Stimulated activated CD4-positive, alpha-beta T cell treated with anti-CD3 and anti-CD28 coated beads, Interleukin-4, amount 100 ng/mL, for 24 hours (primary cell): ENCODE measurements at places on chromosomes 7 and 10.

DNA sequence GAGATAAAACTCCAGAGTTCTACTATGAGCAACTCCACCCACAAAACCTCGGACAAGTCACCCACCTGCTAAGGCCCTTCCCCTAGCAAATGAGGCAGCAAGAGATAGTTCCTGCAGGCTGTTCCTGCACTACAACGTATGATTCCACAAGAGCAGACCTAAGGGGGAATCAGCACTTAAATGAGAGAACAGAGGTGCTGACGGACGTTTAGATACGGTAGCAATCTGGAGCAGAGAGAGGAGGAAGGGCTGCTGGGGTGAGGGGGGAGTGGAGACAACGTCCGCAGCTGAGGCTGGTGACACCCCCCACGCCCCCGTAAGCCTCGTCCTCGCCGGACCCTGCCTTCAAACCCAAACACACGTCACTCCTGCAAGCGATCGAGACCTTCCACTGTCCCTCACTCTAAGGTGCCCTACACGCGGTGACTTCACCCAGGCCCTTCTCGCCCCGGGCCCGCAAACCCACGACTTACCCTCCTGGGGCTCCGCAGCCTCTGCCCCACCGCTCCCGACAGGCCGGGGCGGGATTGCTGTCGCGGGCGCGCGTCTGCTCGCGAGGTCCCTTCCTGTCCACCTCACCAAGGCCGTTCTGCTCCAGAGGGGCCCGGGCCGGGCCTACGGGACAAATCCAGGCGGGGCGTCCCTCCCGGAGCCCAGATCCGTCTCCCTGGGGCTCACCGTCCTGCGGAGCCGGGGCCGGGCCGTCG is 635 bp downstream of the ZNF12 start:
- peak; percentile 33 for DNase-seq

- no peak for DNase-seq
Observed at GRCh38 chr10:77405771-77406241, 231.8 kb downstream of the KCNMA1 start.

- DNase-seq = no peak
Observed at GRCh38 chr7:3860932-3861331, 559.9 kb downstream of the SDK1 start.

DNA sequence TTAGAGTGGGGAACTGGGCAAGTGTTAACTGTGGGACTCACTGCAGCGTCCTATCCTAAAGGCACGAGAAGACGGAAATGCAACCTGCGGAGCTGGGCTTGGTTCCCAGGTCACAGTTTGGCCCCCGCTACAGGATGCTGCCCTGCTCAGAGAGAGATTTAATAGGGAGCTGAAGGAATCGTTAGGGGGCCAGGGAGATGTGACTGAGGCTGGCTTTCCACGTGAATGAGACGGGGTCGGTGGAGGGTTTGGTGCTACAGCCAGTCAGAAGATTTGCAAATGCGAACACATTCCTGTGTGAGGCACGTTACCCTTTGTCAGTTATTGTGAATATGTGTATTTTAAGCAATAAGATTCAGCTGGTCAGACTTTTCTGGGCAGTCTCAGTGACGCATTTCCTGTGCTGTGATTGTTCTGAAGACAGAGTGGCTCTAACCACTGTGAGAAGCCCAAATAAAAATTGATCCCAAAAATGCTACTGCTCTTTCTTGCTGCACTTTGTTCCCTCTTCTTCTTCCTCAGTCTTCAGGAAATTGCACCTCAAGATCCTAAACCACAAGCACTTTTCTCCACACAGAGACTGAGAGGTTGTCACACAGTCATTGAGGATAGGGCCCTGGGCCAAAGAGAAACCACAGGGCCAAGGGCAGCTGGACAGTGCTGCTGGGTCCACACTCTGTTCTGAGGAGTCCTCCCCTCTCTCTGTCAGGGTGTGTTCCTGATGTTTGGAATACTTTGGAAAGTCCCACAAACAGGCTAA is 21.2 kb downstream of the CYP17A1 start:
- DNase-seq = no peak

DNA sequence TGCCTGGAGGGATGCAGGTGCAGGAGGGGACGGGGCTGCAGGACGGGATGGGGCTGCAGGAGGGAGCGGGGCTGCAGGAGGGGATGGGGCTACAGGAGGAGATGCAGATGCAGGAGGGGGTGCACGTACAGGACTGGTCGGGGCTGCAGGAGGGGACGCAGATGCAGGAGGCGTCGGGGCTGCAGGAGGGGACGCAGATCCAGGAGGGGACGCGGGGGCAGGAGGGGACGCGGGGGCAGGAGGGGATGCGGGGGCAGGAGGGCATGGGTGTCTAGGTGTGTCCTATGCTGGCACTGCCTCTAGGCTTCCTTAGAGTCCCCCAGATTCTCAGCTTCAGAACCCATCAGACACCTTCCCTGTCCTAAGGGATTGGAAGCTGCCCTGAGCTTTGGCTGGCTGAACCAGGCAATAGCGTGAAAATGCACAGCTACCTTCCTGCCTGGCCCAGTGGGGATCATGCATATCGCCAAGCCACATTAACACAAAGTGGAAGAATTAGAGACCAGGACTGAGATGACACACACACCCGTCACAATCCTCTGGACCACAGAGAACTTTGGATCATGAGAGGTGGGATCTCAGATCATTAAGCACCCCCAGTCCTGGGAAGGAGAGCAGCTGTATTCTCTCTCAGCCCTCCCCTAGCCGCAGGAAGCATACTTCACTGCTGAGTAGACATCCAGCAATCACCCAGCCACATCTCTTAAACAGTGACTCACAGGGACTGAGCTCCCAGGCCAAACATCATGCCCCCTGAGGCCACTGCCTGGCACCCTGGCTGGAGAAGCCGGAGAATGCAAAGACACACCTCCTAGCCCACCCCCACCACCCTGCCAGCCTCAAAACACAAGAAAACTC is 67.3 kb downstream of the VWA2 start:
- DNase-seq = no peak
